A673 (cell line): ENCODE measurements at places on chromosomes 2 and 18.
A peak's percentile ranks its signal among the peaks of the same experiment; 100 is the strongest.

DNA sequence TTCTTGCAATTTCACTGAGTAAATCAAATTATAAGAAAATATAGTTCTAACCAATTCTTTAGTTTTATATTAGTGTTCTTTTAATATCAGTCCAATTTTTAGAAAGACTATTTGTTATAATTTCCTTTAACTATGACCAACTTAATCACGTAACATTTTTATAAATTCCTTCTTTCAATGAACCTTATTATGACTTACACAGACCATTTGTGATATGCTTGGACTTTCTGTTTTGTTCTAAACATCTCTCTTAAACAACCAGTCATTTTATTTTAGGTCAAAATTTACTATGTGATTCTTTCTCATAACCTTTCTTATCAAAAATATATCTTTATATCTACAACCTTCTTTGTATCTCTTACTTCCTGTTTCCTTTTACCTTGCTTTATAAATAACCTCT, 39.5 kb upstream of the DYNAP start:
- no peaks in the 10 kb centered on the region for H3K4me1 ChIP-seq
- DNase-seq, result no peak
- no peak overlapping the region for H3K27ac ChIP-seq

DNA sequence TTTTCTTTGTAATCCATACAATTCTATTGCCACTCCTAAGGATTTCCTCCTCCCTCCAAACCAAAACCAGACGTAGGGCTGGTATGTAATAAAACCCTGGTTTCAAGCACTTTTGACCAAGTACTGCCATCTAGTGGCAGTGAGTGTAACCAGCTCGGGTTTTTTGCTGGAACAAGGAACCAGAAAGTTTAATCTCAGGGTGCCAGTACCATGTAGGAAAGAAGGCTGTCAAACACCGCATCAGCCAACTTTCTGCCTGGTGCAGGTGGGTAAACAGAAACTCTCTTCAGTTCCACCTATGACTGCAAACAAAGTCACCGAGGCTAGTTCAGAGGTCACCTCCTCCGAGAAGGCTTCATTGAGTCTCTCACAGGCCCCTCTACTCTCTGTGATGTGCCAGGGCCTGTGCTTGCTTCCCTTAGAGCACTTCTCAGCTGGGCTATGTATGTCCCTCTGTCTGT, 10.2 kb upstream of the THNSL2 start:
- H3K27me3 ChIP-seq, result no peaks in the 10 kb centered on the region
- H3K4me1 ChIP-seq, result no peaks in the 10 kb centered on the region
- no peaks in the 10 kb centered on the region for H3K36me3 ChIP-seq
- peak; percentile 77 for DNase-seq
- no peak overlapping the region for H3K27ac ChIP-seq
- no peak overlapping the region for H3K4me3 ChIP-seq

GRCh38 chr2:120598416-120598815, 137.3 kb upstream of the GLI2 start:
- no peak for DNase-seq
- H3K4me1 ChIP-seq, result no peaks in the 10 kb centered on the region
- H3K27ac ChIP-seq, result no peak overlapping the region
- no peaks in the 10 kb centered on the region for H3K27me3 ChIP-seq

DNA sequence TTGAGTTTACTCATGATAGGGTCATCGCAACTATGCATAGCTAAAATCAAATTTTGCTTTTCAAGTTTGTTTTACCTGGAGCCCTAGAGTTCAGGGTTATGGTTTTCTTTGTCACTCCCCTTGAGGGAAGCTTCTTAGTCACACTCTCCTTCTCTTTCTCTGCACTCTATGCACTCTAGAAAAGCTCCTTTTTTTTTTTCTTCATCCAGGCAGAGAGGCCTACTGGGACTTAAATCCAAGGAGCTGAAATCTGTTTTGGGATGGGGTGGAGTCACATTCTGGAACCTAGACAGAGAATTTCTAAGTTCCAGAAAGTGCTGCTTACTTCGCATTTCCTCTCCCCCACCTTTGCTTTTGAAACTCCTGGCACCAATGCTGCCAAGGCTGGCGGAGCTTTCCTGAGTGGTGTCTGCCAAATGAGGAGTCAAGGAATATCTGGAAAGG, 19.1 kb upstream of the IL18R1 start:
- no peak for DNase-seq
- peaks cover 4% of the 10 kb centered on the region for H3K27me3 ChIP-seq
- no peaks in the 10 kb centered on the region for H3K36me3 ChIP-seq

GRCh38 chr2:23944527-23944926, 4.3 kb downstream of the UBXN2A start:
- no peak overlapping the region for H3K4me3 ChIP-seq
- H3K27me3 ChIP-seq, result no peaks in the 10 kb centered on the region
- DNase-seq, result no peak
- peaks cover 6% of the 10 kb centered on the region for H3K4me1 ChIP-seq

- H3K27ac ChIP-seq, result no peak overlapping the region
- H3K4me1 ChIP-seq, result no peaks in the 10 kb centered on the region
- peak overlapping the region; percentile 41 for H3K4me3 ChIP-seq
- peak; percentile 76 for DNase-seq
Observed at GRCh38 chr2:42974721-42975717, 182.6 kb upstream of the HAAO start.

- H3K27ac ChIP-seq, result no peak overlapping the region
- H3K27me3 ChIP-seq, result no peaks in the 10 kb centered on the region
- H3K4me1 ChIP-seq, result peaks cover 20% of the 10 kb centered on the region
- DNase-seq, result no peak
Observed at GRCh38 chr2:160635488-160635887, 141.9 kb upstream of the RBMS1 start.
